T-helper 2 cell (primary cell): ENCODE measurements at places on chromosomes 7 and 10.

DNA sequence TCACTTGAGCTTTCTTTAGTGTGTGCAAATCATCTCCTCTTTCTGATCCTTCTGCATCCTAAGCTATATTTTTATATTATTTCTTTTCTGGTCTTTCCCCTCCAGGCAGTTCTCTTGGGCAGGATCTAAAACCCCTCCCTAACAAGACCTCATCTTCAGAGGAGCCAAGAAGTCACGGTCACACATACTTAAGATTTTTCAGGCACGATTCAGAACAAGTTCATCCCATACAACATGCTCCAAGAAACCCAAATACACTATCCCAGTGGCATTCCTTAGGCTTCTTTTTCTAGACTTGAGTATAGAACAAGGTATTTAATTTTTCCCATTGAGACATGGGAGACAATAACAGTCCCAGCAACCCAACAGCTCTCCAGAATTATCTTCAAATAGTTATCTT is 1251.5 kb downstream of the DNAJB9 start:
- DNase-seq = no peak

DNA sequence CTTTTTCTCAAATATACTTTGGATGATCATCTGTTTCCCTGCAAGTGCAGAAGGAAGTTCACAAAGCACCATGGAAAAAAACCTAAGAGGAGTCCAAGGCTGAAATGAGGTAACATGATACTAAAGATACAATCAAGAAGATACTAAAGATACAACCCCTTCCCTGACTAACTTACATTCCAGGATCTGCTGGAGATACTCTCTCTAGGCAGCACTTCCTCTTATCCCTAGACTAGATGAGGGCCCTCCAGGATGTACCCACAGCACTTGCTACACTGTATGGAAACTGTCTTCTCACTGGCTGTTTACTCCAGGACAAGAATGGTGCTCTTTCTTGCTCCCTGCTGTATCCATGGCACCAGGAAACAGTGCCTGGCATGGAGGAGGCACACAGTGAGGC is 116.4 kb upstream of the NFE2L3 start:
- no peak for DNase-seq

DNA sequence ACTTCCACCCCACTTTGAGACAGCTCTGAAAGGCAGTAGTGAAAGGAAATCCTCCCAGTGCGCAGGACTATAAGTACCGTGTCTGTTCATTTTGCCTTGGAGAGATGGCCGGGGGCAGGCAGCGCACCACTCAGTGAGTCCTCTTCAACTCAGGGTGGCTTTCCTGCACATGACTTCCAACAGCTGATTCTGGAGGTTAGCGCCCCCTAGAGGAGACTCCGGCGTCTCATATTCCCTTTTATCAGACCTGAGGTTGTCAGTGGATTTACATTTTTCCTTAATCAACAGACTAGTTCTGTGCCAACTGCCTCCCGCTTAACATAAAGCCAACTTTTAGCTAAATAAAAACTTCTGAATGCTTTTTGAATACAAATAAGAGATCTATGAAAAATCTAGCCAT is 101.0 kb downstream of the HERPUD2 start:
- DNase-seq = no peak

DNA sequence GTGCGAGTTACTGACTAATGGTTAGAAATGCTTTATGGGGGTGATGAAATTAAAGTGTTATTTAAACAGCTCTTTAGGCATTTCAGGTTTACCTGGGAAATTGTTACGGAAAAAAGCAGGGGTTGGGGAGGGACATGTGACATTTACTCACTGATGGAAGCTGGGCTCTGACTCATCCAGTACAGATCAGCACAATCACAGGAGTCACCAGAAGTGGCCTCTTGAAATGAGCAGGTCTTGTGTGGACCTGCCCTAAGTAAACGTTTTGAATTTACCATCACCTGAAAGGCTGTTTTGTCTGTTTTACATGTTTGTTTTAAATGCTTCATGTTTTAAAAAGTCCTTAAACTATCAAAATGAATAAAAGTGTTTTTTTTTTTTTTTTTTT is 2.3 kb downstream of the GLRX3 start:
- DNase-seq = no peak
